Omental fat pad (tissue), 4 donors: ENCODE measurements at places on chromosomes 6 and 20. TPM values are rescaled to one million over a fixed set of nuclear protein-coding genes. Genes with fewer than 3 reads are reported as not detected.

Gene CLVS2
- total RNA-seq = not detected

Gene GSTA2
- not detected for total RNA-seq

Gene TMC2
- total RNA-seq = 0.32 TPM

Gene HLA-DOA
- total RNA-seq = 1.0 TPM

Gene CCDC167
- total RNA-seq = 21.4 TPM

Gene RIPPLY2
- not detected for total RNA-seq

Gene SNAP25
- total RNA-seq = 1.9 TPM

Gene NANP
- 4.2 TPM for total RNA-seq

Gene SALL4
- 0.09 TPM for total RNA-seq

Gene SULF2
- 100 TPM for total RNA-seq

Gene RBPJL
- total RNA-seq = not detected

Gene MUC21
- not detected for total RNA-seq

Gene XKR7
- not detected for total RNA-seq

Gene C20orf141
- 1.2 TPM for total RNA-seq

Gene ZNF341
- 1.7 TPM for total RNA-seq

Gene SNAP91
- 1.6 TPM for total RNA-seq

Gene AAR2
- total RNA-seq = 32.3 TPM
